ENCODE measurements at places on chromosomes 12 and 14.

DNA sequence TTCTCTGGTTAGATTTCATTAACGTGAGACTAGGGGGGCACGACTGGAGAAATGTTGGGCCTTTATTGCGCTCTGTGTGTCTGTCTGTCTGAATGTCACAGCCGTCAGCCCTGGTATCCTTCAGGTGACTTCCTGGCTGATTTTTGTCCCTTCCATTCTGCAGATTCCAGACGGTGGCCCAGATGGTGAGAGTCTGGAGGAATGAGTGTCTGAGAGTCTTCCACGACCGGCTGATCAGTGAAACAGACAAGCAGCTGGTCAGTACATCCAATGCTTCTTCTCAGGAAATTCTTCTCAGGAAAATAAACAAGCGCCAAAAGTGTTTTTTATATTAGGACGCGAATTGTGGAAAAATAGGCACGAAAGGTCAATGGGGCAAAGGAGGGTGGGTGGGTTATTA, 93.5 kb downstream of the CCDC92 start:
- no peak for DNase-seq

- no peak for DNase-seq
Measured at GRCh38 chr14:42729681-42730080, 1123.0 kb downstream of the LRFN5 start.

DNA sequence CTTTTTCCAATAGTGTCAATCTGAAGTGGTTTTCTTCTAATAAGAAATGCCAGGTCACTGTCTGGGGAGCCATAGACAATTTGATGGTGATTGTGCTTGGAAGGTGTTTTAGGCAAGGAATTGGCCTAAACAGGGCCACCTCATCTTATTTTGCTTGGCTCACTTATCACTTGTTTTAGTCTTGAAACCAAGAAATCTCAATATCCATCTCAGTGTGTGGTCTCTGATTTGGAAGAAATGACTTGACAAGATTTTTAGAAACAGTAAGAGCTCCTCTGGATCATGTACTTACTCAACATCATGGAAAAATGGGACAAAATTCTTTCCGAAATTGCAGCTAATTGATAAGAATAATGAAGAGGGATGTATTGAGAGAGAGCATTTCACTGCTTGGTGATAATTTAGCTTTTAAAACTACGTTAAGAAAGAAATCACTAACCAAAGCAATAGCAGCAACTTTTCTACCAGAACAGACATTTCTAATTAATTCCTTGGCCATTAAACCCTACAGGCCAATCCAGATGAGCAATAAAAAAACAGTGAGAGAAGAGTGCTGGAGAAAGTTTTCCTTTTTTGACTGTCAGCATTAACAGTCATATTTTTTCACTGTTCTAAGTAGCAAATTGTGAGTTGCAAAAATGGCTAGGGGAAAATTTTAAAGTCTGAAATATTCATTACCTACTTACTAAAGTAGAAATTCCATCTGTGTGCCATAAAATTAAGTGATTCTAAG, 157.3 kb downstream of the AEBP2 start:
- no peak for DNase-seq

- no peak for DNase-seq
Measured at GRCh38 chr12:110105159-110105558, 19.0 kb upstream of the IFT81 start.

DNA sequence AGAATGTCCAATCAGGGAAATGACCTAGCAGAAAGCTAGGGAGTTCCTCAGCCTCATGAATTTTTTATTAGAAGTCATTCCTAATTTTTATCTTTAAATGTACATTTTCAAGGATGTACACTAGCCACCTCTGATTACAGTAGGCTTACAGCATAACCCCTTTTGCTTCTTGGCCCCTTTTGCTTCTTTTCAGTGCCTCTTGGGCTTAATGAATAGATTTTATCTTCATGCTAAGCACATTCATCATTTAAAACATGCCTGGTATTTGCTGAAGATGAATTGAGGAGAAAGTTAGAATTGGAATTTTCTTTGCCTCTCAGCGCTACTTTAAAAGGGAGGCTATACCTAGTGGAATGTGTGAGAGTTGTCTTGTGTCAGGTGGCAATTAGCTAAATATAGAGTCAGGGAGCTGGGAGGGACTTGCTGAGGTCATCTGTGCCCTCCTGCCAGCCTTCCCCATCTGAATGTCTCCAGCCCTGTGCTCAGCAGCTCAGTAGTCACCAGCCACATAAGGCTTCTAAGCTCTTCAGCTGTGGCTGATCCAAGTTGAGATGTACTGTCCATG, 132.1 kb downstream of the SAMD4A start:
- no peak for DNase-seq

GRCh38 chr14:103072595-103073366, 11.2 kb upstream of the LBHD2 start:
- no peak for DNase-seq

- DNase-seq = no peak
Measured at GRCh38 chr14:90665321-90666000, 150.8 kb downstream of the TTC7B start.

GRCh38 chr12:71008616-71009015, 88.1 kb upstream of the PTPRR start:
- DNase-seq = no peak

DNA sequence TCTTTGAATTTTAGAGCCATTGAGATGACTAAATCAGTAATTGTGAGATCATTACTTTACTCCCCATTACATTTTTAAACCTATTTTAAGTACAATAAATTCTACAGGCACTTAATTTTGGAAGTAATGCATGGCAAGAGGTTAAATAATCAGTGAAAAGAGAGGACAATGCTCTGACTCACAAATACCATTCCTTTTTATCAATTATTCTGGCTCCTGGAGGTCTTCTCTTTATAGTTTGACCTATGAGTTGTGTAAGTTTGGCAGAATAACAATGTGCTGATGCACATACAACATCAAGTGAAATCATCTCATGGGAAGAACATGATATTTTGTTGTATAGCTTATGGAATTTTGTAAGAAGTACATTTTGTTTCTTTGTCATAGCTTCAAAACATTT, 166.7 kb downstream of the TMTC3 start:
- DNase-seq = no peak

DNA sequence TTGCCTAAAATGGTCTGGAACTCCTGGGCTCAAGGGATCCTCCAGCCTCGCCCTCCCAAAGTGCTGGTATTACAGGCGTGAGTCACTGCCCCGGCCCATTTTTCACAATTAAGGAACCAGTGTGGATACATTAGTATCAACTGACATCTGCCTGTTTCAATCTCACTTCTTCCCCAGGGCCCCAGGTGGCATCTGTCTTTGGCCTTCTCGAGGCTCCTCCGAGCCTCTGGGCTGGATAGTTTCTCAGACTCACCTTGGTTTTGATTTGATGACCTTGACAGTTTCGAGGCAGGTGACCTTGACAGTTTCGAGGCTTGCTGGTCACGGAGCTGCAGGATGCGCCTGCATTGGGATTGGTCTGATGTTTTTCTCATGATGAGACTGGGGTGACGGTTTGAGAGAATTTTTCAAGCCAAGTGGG, 41.0 kb upstream of the NCOR2 start:
- DNase-seq = no peak
